ENCODE measurements at places on chromosomes 6 and 20. TPM values are rescaled to one million over a fixed set of nuclear protein-coding genes. Genes with fewer than 3 reads are reported as not detected.

- no peak for DNase-seq
- no peaks in the 10 kb centered on the region for H3K36me3 ChIP-seq
- H3K27me3 ChIP-seq: peaks cover 2% of the 10 kb centered on the region
- H3K27ac ChIP-seq: no peak overlapping the region
- no peaks in the 10 kb centered on the region for H3K4me1 ChIP-seq
These were observed 40.1 kb downstream of the CYP24A1 start for GRCh38 chr20:54133434-54134427.

The TP53RK gene
- 23.2 TPM for total RNA-seq

- H3K27ac ChIP-seq: peak overlapping the region; percentile 96
- peak; percentile 86 for DNase-seq
- H3K4me1 ChIP-seq: peaks cover 92% of the 10 kb centered on the region
- H3K4me3 ChIP-seq: peak overlapping the region; percentile 72
- no peaks in the 10 kb centered on the region for H3K36me3 ChIP-seq
These were observed 5.5 kb upstream of the ARMC12 start for GRCh38 chr6:35731414-35731735.

GRCh38 chr6:170516783-170517616, 36.1 kb downstream of the PSMB1 start:
- H3K4me3 ChIP-seq: no peak overlapping the region
- H3K27me3 ChIP-seq: no peaks in the 10 kb centered on the region
- peak; percentile 32 for DNase-seq
- H3K36me3 ChIP-seq: no peaks in the 10 kb centered on the region

DNA sequence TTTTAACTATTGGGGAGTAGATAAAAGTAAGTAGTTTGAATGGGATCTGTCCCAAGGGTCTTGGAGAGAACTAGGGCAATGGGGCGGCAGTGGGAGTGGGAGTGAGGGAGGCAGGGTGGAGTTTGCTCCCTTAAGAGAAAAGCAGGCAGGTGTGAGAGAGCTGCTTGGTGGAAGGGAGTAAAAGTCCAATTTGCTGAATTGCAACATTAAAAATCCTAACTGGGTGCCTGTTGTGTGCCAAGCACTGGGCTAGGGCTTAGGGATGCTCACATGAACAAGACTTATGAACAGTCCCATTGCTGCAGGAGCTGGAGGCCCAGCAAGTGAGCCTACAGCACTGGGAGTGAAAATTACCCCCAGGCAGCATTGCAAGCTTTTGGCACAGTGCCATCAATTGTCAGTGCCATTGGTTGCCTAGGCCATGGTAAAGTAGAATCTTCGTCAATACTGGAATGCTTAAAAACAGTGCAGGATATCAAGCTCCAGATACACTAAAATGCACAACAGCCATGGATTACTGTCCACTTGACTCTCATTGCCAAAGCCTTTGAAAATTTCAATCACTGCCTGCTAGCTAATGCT, 277.7 kb upstream of the JARID2 start:
- H3K27ac ChIP-seq: no peak overlapping the region
- no peaks in the 10 kb centered on the region for H3K36me3 ChIP-seq
- H3K27me3 ChIP-seq: no peaks in the 10 kb centered on the region
- no peak for DNase-seq
- H3K4me1 ChIP-seq: no peaks in the 10 kb centered on the region

The TMEM170B gene
- 1.9 TPM for total RNA-seq

The LTA gene
- total RNA-seq: 19.1 TPM

- no peaks in the 10 kb centered on the region for H3K36me3 ChIP-seq
- no peak overlapping the region for H3K4me3 ChIP-seq
- H3K27ac ChIP-seq: no peak overlapping the region
These were observed 35.8 kb downstream of the CDH22 start for GRCh38 chr20:46272389-46273047.

DNA sequence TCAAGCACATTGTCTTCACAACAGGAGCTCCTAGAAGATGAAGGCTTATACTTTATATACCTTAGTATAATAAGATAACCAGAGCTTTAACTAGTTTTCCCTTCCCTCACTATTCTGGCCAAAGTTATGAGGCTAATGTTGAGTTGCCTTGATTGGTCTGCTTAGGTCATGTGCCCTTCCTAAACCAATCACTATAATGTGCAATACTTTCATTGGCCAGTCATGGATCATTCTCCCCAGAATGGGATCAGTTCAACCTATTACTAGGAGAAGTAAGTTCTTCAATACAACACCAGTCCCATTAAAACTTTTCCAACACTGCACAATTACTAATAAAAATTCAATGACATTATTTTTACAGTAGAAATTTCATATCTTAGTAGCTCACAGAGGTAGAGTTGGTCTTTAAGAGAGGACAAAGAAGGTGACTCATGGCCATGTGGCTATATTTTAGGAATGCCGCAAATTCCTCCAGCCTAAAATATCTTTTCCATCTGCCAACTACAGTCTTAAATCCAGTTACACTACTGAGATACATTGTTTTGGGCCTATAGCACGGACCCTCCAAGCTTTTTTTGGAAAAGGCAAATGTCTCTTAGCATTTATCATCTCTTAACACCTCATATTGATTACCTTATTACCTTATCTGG, 12.5 kb upstream of the POU3F2 start:
- H3K4me3 ChIP-seq: no peak overlapping the region
- H3K36me3 ChIP-seq: no peaks in the 10 kb centered on the region
- no peak overlapping the region for H3K27ac ChIP-seq
- no peak for DNase-seq
- H3K4me1 ChIP-seq: peaks cover 2% of the 10 kb centered on the region
- H3K27me3 ChIP-seq: peaks cover 21% of the 10 kb centered on the region

The ZSCAN31 gene
- 1.1 TPM for total RNA-seq

DNA sequence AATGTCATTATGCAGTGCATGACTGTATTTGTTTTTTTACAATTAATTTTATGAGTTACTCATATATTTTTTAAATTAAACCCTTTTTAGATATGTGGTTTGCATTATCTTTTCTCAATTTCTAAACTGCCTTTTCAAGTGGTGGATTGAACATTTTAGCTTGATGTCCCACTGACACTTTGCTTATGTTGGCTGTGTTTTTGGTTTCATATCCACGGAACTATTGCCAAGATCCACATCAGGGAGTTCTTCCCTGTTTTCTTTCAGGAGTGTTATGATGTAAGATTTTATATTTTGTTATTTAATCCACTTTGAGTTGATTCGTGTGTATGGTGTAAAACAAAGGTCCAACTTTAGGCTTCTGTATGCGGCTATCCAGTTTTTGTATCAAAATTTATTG, 1144.9 kb upstream of the EYS start:
- H3K4me1 ChIP-seq: no peaks in the 10 kb centered on the region
- H3K4me3 ChIP-seq: no peak overlapping the region
- H3K36me3 ChIP-seq: no peaks in the 10 kb centered on the region
- H3K27me3 ChIP-seq: no peaks in the 10 kb centered on the region

DNA sequence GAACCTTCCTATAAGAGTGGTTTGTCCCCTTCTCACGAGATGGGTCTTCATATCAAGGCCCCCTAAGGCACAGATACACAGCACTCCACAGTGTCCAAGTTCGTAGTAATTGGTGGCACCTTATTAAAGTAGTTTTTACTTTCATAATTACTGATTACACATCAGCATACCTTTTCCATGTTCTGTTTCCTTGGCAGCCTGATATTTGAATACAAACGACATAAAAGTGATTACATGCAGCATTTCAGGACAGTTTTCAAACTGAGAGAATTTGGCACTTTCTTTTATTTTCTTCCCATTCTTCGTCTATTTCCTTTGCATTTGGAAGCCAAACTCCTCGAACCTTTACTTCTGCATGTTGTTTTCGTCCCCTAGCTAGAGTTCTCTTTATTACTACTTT, 139.7 kb downstream of the MTHFD1L start:
- H3K27me3 ChIP-seq: no peaks in the 10 kb centered on the region
- no peaks in the 10 kb centered on the region for H3K4me1 ChIP-seq
- H3K27ac ChIP-seq: no peak overlapping the region
- DNase-seq: no peak
- no peak overlapping the region for H3K4me3 ChIP-seq

The SHLD1 gene
- total RNA-seq: 14.5 TPM

DNA sequence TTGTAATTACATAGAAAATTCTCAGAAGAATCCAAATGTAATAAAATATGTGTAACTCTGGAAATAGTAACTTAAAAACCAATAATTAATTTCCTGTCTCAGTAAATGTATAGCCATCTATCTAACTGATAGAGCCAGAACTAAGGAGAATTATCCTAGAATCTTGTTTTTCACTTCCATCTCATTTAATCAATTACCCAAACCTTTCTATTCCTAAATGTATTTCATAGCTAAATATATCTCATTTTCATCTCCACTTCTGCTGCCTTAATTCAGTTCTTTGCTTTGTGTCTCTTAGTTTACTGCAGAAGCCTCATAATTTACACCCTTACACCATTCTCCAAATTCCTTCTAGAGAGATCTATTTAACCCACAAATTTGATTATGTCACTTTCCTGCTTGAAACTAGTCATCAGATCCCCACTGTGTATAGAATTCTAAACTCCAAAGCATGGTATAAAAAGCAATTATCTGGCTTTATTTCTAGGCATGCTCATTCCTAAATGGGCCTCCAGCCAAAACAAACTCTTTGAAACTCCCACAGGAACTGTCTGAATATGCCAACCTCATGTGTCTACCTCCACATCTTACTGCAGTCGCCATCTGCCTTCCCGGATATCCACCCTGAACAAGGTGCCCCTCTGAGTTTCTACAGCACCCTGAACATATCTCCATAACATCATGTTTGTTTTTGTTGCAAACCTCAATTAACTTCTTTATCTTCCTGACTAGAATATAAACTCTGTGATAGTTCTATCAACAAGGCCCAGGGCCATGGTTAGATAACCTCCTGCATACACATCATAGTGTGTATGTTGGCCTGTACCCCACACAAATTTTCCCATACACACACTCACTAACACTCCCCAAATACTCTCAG, 70.5 kb upstream of the ADTRP start:
- H3K27ac ChIP-seq: no peak overlapping the region
- H3K4me3 ChIP-seq: no peak overlapping the region
- H3K27me3 ChIP-seq: no peaks in the 10 kb centered on the region
- H3K4me1 ChIP-seq: no peaks in the 10 kb centered on the region
- DNase-seq: no peak

The CRISP3 gene
- not detected for total RNA-seq

- H3K36me3 ChIP-seq: no peaks in the 10 kb centered on the region
- DNase-seq: peak; percentile 21
- H3K4me3 ChIP-seq: peak overlapping the region; percentile 23
- peaks cover 13% of the 10 kb centered on the region for H3K4me1 ChIP-seq
- no peak overlapping the region for H3K27ac ChIP-seq
These were observed 61.2 kb downstream of the RSPH3 start for GRCh38 chr6:158938811-158939254.

The CDKN1A gene
- 11.8 TPM for total RNA-seq

The CD83 gene
- total RNA-seq: 30.9 TPM

The CCN5 gene
- not detected for total RNA-seq

DNA sequence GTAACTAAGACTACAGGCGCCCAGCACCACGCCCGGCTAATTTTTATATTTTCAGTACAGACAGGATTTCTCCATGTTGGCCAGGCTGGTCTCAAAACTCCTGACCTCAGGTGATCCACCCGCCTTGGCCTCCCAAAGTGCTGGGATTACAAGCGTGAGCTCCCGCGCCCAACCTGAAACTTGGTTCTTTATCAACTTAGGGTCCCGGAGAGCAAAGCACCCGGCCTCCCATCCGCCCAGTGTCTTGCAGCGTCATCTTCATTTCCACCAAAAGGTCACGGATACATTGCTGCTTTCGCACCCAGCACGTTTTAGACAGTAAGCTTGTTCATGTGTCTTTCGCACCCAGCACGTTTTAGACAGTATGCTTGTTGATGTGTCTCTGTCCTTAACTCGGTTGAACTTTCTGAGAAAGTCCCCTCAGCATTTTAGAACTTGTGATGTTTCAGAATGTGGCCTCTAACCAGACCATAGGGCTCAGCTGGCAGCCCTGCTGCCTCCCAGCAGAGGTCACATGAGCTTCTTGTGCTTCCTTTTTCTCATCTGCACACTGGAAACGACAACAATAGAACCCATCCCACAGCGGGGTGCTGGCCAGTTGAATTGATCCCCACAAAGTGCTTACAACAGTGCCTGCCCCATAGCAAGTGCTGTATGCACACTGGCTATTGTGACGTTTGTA, 48.8 kb downstream of the PRR18 start:
- no peak for DNase-seq
- peak overlapping the region; percentile 75 for H3K27ac ChIP-seq
- no peaks in the 10 kb centered on the region for H3K27me3 ChIP-seq
- no peak overlapping the region for H3K4me3 ChIP-seq
- no peaks in the 10 kb centered on the region for H3K36me3 ChIP-seq

The GPR6 gene
- not detected for total RNA-seq

DNA sequence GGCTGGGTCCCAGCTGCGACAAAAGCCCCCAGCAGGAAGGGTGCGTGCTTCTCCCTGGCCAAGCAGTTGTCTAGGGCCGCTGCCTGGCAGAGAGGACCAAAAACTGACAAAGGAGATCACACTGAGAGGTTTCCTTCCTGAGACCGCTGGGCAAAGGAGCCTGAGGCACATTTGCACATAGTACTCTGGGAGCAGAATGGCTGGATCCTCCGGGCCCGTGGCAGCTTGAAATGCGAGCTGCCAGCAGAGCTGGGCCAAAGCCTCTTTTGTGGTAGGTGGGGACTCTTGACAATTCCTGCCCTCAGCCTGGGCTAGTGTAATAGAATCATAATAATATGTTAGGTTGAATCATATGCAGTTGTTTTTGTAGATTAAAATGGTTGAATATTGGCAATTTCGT, 33.1 kb upstream of the RNF8 start:
- no peak for DNase-seq
- no peaks in the 10 kb centered on the region for H3K27me3 ChIP-seq
- H3K36me3 ChIP-seq: peaks cover 68% of the 10 kb centered on the region

- no peaks in the 10 kb centered on the region for H3K36me3 ChIP-seq
- no peaks in the 10 kb centered on the region for H3K4me1 ChIP-seq
These were observed 141.5 kb downstream of the ANKRD60 start for GRCh38 chr20:58086763-58087561.

The SLC25A27 gene
- 0.85 TPM for total RNA-seq

GRCh38 chr6:25217302-25217701, 61.9 kb upstream of the CARMIL1 start:
- no peaks in the 10 kb centered on the region for H3K4me1 ChIP-seq
- no peak for DNase-seq
- no peak overlapping the region for H3K27ac ChIP-seq
- H3K27me3 ChIP-seq: no peaks in the 10 kb centered on the region

- DNase-seq: no peak
- H3K27me3 ChIP-seq: no peaks in the 10 kb centered on the region
- H3K27ac ChIP-seq: no peak overlapping the region
- no peak overlapping the region for H3K4me3 ChIP-seq
- H3K4me1 ChIP-seq: no peaks in the 10 kb centered on the region
These were observed 66.8 kb upstream of the IYD start for GRCh38 chr6:150301846-150302519.

DNA sequence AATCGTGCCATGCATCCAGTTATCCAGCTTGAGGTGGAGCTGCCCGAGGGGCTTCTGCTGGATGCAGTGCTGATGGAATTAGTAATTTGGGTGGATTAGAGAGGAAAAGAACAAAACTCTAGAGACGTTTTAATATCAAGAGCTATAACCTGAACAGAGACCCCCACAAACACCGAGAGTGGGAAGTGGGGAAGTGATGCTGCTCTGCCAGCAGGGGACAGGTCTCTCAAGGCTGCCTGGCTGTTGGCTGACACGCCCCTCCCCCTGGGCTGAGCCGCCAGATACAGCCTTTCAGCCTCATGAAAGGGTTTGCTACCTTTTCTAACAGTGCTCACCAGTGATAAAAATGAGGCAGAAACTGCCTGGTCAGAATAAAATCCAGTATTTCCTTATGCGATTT, 9.6 kb downstream of the LEMD2 start:
- DNase-seq: no peak
- no peaks in the 10 kb centered on the region for H3K27me3 ChIP-seq
- no peak overlapping the region for H3K4me3 ChIP-seq
- H3K27ac ChIP-seq: no peak overlapping the region
- H3K4me1 ChIP-seq: no peaks in the 10 kb centered on the region
- peaks cover 41% of the 10 kb centered on the region for H3K36me3 ChIP-seq
